ENCODE measurements at places on chromosomes 11 and 22.

DNA sequence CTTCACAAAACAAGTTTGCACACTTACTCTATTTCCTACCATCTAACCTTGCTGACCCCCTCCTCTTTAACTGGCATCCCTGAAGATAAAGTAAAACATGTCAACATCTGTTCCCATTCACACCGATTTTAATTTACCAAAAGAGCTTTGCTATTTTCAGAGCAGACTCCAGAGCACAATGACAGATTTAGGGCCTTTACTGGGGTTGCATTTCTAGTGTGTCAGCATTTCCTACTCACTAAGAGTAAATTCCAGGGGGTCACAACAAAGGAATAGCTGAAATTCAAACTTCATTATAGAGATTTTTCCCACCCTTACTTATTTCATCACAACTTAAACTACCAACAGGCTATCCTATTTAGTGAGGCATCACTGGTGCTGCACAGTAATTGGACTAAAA, 60.8 kb downstream of the SOX6 start:
- DNase-seq: no peak

- DNase-seq: no peak
Measured at GRCh38 chr11:71214553-71215424, 37.6 kb downstream of the SHANK2 start.

GRCh38 chr22:47872761-47873535, 1110.5 kb downstream of the TBC1D22A start:
- no peak for DNase-seq

DNA sequence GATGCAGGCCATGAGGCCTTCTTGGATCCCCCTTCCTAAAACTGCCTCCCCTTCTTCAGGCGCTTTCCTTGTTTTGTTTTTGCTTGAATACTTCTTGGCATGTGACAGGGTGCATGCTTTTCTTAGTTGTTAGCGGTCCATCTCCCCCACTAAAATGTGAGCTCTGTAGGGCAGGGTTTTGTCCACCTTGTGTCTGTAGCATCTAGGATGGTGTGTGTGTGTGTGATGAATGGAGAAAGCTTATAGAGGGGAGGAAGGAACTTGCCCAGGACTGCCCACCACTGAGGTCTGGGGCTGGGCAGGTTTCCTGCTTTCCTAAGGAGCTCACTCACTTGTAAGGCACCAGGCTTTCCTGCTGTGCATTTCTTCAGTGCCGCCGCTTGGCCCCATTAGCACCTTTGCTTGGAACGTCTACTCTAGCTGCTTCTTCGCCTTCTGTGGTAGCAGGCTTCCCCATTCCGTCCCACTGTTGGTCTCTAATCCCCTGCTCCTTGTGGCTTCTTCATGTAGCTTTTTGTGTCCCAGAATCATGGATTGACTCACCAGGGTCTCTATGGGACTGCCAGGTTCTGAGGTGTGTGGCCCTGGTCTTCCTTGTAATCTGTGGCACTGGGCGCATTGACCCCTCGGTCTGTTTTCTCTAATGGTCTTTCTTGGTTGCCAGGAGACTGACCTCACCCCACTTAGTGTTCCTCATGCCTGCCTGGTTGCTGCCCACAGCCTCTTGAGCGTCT, 3.3 kb downstream of the DGCR8 start:
- DNase-seq: no peak

DNA sequence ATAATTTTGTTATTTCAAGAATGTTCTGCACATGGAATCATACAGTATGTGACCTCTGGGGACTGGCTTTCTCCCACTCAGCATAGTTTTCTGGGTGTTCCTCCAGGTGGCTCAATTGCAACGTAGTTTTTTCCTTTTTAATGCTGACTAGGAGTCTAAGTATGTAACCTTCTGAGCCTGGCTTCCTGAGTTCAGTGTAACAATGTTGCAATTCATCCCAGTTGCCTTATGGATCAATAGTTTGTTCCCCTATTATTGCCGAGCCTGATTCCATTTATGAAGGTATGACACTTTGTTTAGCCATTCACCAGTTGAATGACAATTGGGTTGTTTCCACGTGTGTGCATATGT, 128.3 kb downstream of the CRYBB2 start:
- no peak for DNase-seq
